CD4-positive, alpha-beta memory T cell (primary cell): ENCODE measurements at places on chromosomes 16 and 17. TPM values are rescaled to one million over a fixed set of nuclear protein-coding genes. Genes with fewer than 3 reads are reported as not detected.

The PRAC1 gene
- not detected for total RNA-seq

The CES2 gene
- total RNA-seq: 46.5 TPM

The MSRB1 gene
- 10.6 TPM for total RNA-seq

The ARHGDIG gene
- total RNA-seq: not detected

The PNMT gene
- 0.55 TPM for total RNA-seq

The DYNLRB2 gene
- total RNA-seq: 0.78 TPM

The ZNF319 gene
- total RNA-seq: 19.7 TPM

GRCh38 chr17:8724451-8724850 lies 20.2 kb downstream of the CCDC42 start:
- no peak for DNase-seq

DNA sequence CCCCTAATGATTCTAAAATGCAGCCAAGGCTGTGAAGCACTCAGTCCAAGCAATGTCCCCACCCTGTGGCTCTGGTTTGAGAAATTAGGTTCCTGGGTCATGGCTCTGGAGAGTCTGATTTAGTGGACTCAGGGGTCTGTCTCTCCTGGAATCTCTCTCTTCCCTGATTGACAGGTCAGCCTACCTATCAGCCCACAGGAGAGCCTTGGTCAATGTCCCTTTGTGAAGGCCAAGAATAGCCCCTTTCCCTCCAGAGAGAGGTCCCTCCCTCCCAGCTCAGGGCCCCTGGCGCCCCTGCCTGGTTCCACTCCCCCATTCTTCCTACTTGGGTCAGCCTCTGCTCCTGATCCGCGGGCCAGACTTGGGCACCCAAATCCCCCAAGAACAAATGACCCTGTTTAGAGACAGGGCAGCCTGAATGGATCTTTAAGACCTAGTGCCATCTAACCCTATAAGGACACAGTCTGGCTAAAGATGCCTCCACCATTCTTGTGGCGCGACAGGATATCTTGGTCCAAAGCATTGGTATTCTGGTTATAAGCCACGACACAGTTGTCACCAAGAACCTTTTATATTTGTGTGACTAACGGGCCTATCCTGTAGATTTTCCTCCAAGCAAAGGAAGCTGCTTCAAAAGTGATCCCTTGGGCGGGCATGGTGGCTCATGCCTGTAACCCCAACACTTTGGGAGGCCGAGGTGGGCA lies 38.3 kb upstream of the PRSS54 start:
- DNase-seq: no peak

GRCh38 chr17:60391471-60392041 lies 377 bp downstream of the USP32 start:
- DNase-seq: no peak

DNA sequence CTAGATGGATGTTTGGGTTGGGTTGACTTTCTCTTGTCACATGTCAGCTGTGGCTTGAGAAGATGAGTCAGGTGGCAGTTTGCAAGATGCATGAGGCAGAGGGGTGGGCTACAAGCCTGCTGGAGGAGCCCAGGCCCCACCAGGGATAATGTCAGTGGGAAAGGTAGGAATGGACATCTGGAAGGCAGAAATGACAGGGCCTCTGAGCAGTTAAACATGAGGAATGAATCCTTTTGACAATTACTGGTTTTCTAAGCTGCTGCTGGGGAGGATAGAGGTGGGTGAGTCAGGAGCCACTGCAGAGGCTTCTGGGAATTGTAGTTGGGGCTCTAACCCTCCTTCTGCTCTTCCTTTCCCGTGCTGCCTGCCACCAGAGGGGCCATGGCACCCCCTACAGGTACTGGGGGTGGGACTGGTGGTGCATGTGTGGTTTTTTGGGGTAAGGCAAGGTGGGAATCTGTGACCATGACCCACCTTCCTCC lies 15.7 kb downstream of the SLC52A1 start:
- peak; percentile 27 for DNase-seq

DNA sequence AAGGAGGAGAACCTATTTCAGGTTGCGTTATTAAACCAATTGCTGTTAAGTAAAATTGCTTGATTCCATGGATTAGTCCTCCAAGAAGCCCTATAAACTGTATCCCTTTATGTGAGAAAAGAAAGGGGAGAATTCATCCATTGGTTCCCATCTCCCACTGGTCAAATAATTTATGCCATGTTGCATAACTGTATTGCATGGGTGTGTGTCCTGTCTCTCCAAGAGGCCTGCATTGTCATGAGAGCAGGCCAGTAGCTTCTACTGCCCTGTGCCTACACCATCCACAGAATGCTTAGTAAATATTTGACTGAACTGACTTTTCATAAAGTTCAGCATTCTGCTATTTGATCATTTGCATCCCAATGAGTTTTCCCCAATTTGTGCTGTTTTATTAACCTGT lies 11.7 kb upstream of the TOB1 start:
- no peak for DNase-seq

DNA sequence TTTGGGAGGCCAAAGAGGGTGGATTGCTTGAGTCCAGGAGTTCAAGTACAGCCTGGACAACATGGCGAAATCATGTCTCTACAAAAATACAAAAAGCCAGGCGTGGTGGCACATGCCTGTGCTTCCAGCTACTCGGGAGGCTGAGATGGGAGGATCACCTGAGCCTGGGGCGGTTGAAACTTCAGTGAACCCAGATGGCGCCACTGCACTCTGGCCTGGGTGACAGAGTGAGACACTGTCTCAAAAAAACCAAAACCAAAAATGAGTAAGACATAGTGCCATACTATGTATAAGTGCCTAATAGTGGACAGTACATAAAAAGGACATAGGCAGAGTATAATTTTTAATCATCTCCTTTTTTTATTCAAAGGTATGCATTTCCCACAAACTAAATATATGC lies 4.0 kb downstream of the CTC1 start:
- peak; percentile 32 for DNase-seq

GRCh38 chr17:42680331-42680808 lies 1.3 kb downstream of the CCR10 start:
- DNase-seq: no peak

DNA sequence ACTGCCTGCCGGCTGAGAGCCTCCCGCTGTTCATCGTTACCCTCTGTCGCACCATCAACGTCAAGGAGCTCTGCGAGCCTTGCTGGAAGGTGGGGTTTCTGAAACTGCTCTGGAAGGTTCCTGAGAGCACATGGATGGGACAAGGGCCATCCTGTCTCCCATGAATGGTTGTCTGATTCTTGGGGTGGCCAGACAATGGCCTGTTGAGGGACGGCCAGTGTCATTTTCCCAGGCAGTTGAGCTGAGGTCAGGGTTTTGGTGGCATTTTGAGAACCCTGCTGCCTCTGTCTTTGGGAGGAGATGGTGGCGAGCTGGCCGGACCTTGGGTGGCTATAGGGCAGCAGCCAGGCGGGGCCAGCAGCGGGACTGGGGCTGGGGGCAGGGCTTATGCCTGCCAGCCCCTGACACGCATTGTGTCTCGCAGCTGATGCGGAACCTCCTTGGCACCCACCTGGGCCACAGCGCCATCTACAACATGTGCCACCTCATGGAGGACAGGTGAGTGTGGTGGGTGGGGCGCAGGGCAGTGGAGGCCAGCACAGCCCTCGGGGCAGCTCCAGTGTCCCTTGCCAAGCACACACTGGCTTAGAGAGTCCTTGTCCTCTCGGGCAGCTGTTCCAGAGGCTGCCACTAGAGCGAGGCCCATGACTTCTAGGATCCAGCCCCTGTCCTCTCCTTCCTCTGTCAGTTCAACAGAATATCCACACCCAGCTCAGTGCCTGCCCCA lies 9.1 kb downstream of the TSC2 start:
- DNase-seq: no peak

GRCh38 chr16:57666353-57667047 lies 1.6 kb upstream of the ADGRG3 start:
- no peak for DNase-seq

GRCh38 chr17:30717291-30718098 lies 107.0 kb downstream of the CRLF3 start:
- no peak for DNase-seq

DNA sequence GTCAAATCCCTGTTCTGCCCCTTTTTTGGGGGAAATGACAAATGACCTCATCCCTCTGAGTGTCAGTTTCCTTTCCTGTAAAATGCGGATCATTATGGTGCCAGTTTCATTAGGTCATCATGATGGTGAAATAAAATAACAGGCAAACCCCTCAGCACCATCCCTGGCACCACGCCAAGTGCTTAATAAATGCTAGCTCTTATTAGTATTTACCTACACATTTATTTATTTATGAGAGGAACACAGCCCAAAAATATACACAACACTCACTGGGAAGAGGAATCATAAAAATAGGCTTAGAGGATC lies 28.6 kb upstream of the GPRC5B start:
- no peak for DNase-seq

DNA sequence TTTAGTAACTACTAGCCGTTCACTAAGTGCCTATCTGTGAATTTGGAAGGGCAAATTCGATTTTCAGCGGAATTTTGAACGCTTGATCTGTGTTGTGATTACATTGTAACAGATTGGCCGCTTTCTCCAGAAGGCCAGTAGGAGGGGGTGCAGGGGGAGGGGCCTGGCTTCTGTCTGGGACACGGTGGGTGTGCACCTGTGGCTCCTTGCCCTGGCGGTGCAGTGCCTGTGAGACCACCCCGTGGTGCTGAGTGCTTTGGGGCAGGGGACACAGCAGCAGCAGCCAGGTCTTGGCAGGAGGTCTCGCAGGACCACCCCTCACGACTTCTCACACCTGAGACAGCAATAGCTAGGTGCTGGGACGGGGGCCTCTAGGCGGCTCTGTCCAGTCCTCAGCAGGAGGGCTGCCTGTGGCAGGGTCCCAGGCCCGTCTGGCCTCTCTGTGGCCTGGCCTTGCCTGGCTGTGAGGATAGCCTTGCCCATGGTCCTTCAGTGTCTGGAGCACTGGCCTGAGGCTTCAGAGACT lies 1.8 kb downstream of the UBE2I start:
- DNase-seq: no peak

DNA sequence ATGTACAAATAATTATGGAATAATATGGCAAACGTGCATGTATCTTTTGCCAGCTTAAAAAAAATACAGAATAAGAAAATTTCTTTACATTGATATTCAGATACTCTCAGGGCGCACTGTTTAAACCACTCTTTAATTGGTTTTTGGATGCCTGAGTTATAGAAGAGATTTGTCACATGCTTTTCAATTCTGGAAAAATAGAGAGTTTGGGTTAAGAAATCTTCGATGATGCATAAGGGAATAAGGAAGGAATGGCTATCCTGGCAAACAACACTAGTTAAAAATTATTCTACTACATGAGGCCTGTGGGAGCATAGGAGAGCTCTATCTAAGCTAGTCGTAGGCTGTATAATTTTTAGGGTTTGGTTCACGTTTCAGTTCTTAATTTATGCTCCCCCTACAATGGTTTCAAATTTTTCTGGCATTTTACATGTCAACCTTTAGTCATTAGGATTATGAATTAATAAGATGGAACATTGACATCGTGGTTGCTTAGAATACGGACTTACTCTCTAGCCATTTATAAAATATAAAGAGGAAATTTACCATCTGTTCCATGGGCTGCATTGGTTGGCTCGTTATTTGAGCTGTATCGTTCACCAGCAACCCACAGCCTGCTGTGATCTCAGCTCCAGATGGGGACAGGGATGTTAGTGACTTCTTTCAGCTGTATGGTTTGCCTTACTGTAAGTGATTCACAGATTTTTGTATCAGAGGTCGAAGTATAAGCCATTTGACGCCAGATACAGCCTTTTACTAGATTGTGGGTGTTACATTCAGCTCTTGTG lies 15.9 kb downstream of the NARF start:
- no peak for DNase-seq

DNA sequence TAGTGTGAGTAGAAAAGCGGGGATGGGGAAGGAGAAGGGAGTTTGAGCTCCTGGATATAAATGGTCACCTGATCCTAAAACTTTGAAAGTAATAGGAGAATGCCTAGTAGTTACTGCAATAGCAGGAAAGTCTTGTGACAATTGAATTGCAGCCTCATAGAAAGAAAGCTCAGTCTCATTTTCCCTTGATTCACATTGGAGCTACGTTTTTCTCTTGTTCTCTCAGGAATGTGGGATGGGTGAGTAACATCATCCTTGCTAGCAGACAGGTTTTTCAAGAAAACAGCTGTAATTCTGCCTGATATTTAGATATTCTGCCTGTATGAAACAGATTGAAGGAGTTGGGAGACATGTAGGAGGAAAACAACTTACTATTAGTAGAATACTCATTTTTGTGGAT lies 25.3 kb downstream of the SF3B3 start:
- no peak for DNase-seq

- DNase-seq: no peak
Measured at GRCh38 chr16:14302031-14302398, 230.9 kb downstream of the MRTFB start.

DNA sequence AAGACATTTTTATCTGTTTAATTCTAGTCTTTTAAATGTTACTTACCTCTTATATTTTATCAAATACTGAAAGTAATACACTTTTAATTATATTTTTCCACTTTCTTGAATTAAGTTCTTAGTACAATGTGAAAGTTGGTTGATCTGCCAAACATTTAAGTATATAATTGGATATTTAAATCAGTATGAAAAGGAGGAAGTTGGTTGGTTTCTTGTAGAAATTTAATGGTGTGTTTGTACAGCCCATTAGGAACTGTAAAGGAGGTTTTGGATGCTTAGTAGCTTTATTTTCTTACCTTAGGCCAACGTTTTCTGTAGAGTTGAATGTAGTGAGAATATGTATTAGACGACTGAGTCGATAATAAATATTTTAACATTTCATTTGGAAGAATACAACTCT lies 5.4 kb downstream of the NFATC3 start:
- DNase-seq: no peak
